ENCODE measurements at places on chromosomes 16 and 17.

- DNase-seq, result no peak
These were observed 10.4 kb downstream of the SLC25A10 start for GRCh38 chr17:81722184-81723120.

DNA sequence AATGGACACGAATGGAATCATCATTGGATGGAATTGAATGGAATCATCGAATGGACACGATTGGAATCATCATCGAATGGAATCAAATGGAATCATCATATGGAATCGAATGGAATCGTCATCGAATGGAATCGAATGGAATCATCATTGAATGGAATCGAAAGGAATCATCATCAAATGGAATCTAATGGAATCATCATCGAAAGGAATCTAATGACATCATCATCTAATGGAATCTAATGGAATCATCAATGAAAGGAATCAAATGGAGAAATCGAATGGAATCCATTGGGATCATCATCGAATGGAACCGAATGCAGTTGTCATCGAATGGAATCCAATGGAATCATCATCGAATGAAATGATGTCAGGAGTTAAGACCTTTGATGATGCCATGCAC is 154.9 kb downstream of the SHCBP1 start:
- no peak for DNase-seq

DNA sequence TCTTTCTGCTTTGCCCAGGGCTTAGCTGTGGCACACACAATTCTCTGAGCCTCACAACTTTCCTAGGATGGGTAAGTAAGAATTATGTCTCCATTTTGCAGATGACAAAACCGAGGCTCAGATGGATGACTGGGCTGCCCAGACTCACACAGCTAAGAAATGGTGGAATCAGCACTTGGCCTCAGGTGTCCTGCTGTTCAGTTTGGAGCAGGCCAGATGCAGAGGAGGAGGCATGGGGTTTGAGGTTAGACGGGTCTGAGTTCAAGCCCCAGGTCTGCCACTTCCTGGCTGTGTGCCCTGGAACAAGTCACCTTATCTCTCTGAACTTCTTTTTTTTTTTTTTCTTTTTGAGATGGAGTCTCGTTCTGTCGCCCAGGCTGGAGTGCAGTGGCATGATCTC is 1.7 kb upstream of the MEOX1 start:
- DNase-seq, result no peak

DNA sequence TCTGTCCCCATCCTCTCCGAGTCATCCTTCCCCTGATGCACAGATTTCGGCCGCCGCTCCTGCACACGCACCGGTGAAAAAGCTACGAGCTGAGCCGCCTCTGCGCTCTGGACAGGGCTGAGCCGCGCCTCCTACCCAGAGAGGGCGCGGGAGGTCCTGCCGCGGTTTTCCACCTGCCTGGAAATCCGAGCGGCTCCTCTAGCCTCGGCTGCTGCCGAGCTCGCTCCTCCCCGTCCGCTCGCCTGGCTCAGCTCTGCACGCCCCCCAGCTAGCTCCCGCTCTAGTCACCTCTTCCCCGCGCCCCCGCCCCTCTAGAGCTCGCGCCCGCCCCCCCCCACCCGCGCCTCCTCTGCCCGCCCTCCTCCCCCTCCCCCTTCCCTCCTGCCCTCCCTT is 198 bp upstream of the SHISA9 start:
- no peak for DNase-seq

GRCh38 chr16:81008505-81008789 is 1.4 kb downstream of the CENPN start:
- no peak for DNase-seq

GRCh38 chr16:53773881-53774280 is 69.9 kb downstream of the FTO start:
- no peak for DNase-seq

DNA sequence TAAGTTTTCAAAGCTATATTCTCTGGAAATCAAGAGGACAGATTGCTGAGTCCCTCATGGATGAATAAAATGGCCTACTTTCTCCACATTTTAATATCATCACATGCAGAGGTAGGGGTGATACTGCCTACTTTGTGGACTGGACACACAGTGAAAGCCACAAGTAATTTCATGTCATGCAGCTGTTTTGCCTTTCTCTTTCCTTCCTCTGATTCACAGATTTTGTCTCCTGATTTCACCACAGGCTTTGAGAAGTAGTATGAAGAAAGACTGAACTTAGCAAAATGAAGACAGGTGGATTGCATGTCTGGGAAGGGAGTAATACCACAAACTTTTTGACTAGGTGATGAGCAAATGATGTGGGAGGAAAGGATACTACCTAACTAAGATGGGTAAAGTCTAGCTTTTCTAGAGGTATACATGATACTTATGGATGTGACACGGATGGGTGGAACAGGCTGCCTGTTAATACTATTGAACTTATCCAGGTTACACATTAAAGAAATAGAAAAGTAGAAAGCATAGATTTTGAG is 478.4 kb upstream of the GOT2 start:
- no peak for DNase-seq

DNA sequence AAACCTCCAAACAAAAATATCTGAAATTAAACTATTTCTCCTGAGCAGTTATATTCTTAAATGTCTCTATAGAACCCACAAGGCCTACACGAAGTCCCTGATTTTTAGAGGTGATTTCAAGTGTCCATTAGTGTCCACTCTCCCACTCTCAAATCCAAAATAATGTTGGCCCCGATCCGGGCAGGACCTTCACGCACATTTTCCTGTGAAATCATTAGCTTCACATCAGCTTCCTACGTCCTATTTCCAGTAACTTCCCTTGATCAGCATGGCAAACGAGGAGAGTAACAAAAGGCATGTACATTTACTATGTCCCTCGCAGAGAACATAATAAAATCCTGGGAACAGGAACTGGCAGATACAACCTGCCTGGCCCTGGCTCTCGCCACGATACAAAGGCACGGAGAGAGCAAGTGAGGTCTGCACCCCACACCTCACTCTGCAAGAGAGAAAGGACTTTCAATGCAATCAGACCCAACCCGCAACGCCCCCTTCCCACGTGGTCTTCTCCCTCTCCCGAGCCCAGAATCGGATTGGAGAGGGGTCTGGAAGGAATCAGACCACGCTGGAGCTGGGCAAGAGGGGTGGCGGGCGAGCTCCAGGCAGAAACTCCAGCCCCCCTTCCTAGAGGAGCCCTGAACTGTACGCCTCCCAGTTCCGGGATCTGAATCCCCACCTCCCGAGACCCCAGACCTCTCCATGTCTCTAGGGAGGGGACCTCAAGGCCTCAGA is 17.5 kb upstream of the C17orf78 start:
- peak; percentile 74 for DNase-seq
